Left lung (tissue), 14 donors: ENCODE measurements at places on chromosomes 4 and X. TPM values are rescaled to one million over a fixed set of nuclear protein-coding genes. Genes with fewer than 3 reads are reported as not detected.
A peak's percentile ranks its signal among the peaks of the same experiment; 100 is the strongest.

DNA sequence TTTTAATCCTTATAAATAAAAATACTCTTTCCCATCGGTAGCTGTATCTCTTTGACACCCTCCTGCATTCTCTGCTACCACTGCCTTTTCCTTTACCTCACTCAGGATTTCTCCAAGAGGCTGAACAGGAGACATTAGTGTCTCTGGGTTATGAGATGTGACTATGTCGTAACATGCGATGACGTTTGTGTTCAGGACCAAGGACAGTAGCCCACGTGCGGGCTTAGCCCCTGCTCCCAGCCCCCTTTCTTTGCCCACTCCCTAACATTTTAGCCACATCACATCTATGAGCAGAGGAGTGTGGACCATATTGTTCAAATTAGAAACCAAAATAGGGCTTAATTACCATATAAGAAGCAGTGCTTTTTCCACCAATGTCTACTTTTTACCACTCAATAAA is 369.3 kb downstream of the FBXW7 start:
- no peak overlapping the region for H3K27ac ChIP-seq
- no peak overlapping the region for H3K4me3 ChIP-seq
- no peaks in the 10 kb centered on the region for H3K36me3 ChIP-seq
- peaks cover 3% of the 10 kb centered on the region for H3K27me3 ChIP-seq

DNA sequence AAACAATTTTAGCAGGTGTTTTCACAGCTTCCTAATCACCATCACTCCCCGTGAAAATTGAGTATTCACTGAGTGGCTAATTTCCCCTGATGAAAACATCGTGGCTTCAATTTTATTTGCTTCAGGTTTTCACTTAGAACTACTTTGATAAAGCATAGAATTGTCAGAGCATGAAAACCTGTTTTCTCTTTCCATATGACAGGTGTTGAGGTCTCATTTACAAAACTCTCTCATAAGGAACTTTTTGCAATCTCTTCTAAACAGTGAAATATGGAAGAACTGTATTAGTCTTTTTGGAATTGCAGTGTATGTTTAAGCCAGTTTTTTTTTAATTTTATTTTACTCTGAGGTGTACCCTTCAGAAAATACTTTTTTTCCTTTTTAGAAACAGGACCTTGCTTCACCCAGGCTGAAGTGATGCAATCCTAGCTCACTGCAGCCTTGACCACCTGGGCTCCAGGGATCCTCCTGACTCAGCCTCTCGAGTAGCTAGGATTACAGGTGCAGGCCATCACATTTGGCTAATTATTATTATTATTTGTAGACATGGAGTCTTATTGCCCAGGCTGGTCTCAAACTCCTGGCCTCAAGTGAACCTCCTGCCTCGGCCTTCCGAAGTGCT is 111.2 kb upstream of the RAPGEF2 start:
- H3K27me3 ChIP-seq = no peaks in the 10 kb centered on the region
- H3K4me3 ChIP-seq = no peak overlapping the region
- DNase-seq = no peak
- H3K36me3 ChIP-seq = no peaks in the 10 kb centered on the region
- H3K4me1 ChIP-seq = no peaks in the 10 kb centered on the region
- H3K27ac ChIP-seq = no peak overlapping the region

Gene SASH3
- polyA plus RNA-seq = 2.8 TPM

GRCh38 chr4:14096396-14096965 is 469.0 kb upstream of the BOD1L1 start:
- H3K4me1 ChIP-seq = no peaks in the 10 kb centered on the region
- H3K36me3 ChIP-seq = no peaks in the 10 kb centered on the region
- H3K27me3 ChIP-seq = no peaks in the 10 kb centered on the region
- H3K4me3 ChIP-seq = no peak overlapping the region
- H3K27ac ChIP-seq = no peak overlapping the region

GRCh38 chrX:81336455-81337152 is 134.7 kb downstream of the SH3BGRL start:
- no peaks in the 10 kb centered on the region for H3K27me3 ChIP-seq
- peak; percentile 24 for DNase-seq
- H3K4me1 ChIP-seq = no peaks in the 10 kb centered on the region

DNA sequence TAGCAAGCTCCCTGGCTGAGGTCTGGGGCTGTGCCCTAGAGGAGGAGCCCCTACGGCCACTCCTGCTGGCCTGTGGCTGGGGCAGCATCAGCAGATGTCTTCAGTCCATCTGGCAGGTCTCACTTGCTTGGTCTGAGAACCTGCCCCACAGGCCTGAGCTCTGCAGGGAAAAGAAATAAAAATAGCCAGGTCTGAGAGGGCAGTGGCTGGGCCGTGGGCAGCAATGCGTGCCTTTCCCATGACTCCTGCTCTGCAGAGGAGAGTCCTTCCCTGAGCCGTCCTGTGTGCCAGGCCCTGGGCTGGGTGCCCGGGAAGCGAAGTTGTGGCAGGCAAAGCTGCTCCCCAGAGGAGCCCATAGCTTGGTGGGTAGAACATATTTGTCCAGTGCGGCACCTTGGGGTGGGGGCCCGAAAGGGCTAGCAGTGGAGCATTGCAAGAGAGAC is 11.3 kb upstream of the KIAA0232 start:
- no peak for DNase-seq
- H3K27ac ChIP-seq = no peak overlapping the region
- H3K36me3 ChIP-seq = no peaks in the 10 kb centered on the region
- no peaks in the 10 kb centered on the region for H3K4me1 ChIP-seq

GRCh38 chrX:132071254-132071653 is 48.2 kb downstream of the STK26 start:
- no peaks in the 10 kb centered on the region for H3K4me1 ChIP-seq
- peaks cover 7% of the 10 kb centered on the region for H3K36me3 ChIP-seq
- DNase-seq = no peak
- H3K27ac ChIP-seq = no peak overlapping the region
- H3K27me3 ChIP-seq = no peaks in the 10 kb centered on the region

Gene ZBTB49
- polyA plus RNA-seq = 13.5 TPM

GRCh38 chrX:48508400-48509244 is at the start of gene PORCN:
TSS of gene PORCN (plus strand) at chrX:48508992. CDS start at chrX:48509821, 829 bp downstream.
- DNase-seq = peak; percentile 95
- peak within 1 kb of the TSS; percentile 44 for H3K4me3 ChIP-seq
- H3K4me1 ChIP-seq = peaks cover 7% of the 10 kb centered on the region
- H3K36me3 ChIP-seq = no peaks in the 10 kb centered on the region
- peak within 1 kb of the TSS; percentile 66 for H3K27ac ChIP-seq

GRCh38 chrX:110359273-110359672 is 625 bp downstream of the RTL9 start:
- no peak for DNase-seq
- H3K4me1 ChIP-seq = no peaks in the 10 kb centered on the region
- peaks cover 5% of the 10 kb centered on the region for H3K27me3 ChIP-seq
- H3K27ac ChIP-seq = no peak overlapping the region
- H3K4me3 ChIP-seq = no peak overlapping the region

GRCh38 chr4:185346975-185347601 is 48.6 kb downstream of the LRP2BP start:
- H3K27me3 ChIP-seq = no peaks in the 10 kb centered on the region
- peaks cover 53% of the 10 kb centered on the region for H3K36me3 ChIP-seq
- H3K27ac ChIP-seq = no peak overlapping the region

GRCh38 chrX:115174548-115174947 is 14.7 kb upstream of the RBMXL3 start:
- no peaks in the 10 kb centered on the region for H3K36me3 ChIP-seq
- H3K27ac ChIP-seq = no peak overlapping the region
- H3K4me1 ChIP-seq = no peaks in the 10 kb centered on the region
- H3K4me3 ChIP-seq = no peak overlapping the region

DNA sequence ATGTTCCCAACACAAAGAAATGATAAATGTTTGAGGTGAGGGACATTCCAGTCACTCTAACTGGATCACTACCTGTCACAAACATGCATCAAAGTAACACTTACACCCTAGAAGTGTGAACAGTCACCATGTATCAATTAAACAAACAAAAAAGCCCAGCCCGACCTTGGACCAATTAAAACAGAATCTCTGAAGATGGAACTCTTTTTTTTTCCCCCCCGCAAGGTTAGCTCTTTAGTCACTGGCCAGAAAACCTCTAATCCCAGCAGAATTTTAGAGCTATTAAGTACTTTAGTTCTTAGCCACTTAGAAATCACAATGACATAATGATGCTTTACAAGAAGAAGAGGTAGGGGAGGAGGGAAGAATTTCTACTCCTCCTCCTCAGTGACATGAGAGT is 154.5 kb downstream of the PALLD start:
- H3K27ac ChIP-seq = no peak overlapping the region
- H3K4me1 ChIP-seq = no peaks in the 10 kb centered on the region
- no peaks in the 10 kb centered on the region for H3K27me3 ChIP-seq
- H3K4me3 ChIP-seq = no peak overlapping the region
- DNase-seq = no peak
- H3K36me3 ChIP-seq = no peaks in the 10 kb centered on the region

- H3K27ac ChIP-seq = no peak overlapping the region
- no peaks in the 10 kb centered on the region for H3K4me1 ChIP-seq
- no peaks in the 10 kb centered on the region for H3K27me3 ChIP-seq
- H3K4me3 ChIP-seq = no peak overlapping the region
These were observed 106.8 kb upstream of the RAI2 start for GRCh38 chrX:17967888-17968287.

DNA sequence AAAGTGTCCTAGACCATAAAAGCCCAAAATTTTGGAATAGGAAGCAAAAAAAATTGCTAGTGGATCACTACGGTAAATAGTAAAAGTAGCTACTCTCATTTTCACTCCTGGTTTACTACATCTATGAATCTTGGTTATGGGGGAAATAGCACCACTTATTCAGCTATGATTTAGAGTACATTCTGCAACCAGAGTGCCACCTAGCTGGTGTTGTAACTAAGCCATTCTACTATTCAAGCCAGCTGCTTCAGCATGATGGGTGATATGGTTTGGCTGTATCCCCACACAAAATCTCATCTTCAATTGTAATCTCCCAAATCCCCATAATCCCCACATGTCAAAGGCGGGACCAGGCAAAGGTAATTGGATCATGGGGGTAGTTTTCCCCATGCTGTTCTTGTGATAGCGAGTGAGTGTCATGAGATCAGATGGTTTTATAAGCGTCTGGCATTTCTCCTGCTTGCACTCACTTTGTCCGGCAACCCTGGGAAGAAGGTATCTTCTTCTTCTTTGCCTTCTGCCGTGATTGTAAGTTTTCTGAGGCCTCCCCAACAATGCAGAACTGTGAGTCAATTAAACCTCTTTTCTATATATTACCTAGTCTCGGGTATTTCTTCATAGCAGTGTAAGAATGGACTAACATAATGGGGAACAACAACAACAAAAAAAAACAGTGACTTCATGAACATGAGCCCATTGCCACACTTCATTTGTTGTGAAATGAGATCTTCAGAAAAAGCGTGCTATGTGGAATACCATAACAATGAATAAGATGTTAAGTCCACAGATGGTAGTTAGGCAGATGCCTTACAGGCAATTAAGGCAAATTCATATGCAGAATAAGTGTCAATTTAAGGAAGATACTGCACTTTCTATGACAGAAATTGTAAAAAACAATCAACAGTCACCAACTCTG is 280.1 kb downstream of the PABPC4L start:
- H3K4me3 ChIP-seq = no peak overlapping the region
- peak; percentile 1 for DNase-seq
- H3K27me3 ChIP-seq = no peaks in the 10 kb centered on the region

GRCh38 chr4:74255096-74255495 is 53.2 kb upstream of the EPGN start:
- H3K4me1 ChIP-seq = no peaks in the 10 kb centered on the region
- no peak overlapping the region for H3K4me3 ChIP-seq
- H3K27ac ChIP-seq = no peak overlapping the region
- no peaks in the 10 kb centered on the region for H3K36me3 ChIP-seq
- no peaks in the 10 kb centered on the region for H3K27me3 ChIP-seq

GRCh38 chr4:112003231-112003907 is 141.9 kb upstream of the FAM241A start:
- no peak overlapping the region for H3K4me3 ChIP-seq
- H3K4me1 ChIP-seq = no peaks in the 10 kb centered on the region
- H3K27me3 ChIP-seq = no peaks in the 10 kb centered on the region
- DNase-seq = no peak
- no peaks in the 10 kb centered on the region for H3K36me3 ChIP-seq

Gene MAGEA1
- polyA plus RNA-seq = not detected

Gene GPR78
- 0.07 TPM for polyA plus RNA-seq

DNA sequence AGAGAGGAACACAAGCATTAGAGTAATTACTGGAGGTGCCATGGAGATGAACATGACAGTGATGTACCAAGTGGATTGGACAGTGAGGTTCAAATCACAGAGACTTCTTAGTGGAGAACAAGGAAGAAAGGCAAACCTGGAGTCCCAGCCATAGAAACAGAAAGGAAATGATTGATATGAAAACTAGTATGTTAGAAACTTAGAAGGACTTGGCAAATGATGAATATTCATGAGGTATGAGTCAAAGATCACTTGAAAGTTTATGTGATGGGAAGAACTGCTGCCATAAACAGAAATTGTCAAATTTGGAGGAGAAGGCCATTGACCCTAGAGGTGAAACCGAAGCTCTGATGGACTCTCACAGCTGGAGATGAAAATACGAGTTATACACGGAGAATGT is 88.2 kb downstream of the PHOX2B start:
- no peaks in the 10 kb centered on the region for H3K36me3 ChIP-seq
- H3K4me3 ChIP-seq = no peak overlapping the region
- no peak overlapping the region for H3K27ac ChIP-seq

- H3K4me1 ChIP-seq = no peaks in the 10 kb centered on the region
- H3K36me3 ChIP-seq = no peaks in the 10 kb centered on the region
- no peak overlapping the region for H3K4me3 ChIP-seq
- H3K27ac ChIP-seq = no peak overlapping the region
- DNase-seq = no peak
- H3K27me3 ChIP-seq = no peaks in the 10 kb centered on the region
These were observed 1040.3 kb upstream of the PCDH10 start for GRCh38 chr4:132108784-132109183.

DNA sequence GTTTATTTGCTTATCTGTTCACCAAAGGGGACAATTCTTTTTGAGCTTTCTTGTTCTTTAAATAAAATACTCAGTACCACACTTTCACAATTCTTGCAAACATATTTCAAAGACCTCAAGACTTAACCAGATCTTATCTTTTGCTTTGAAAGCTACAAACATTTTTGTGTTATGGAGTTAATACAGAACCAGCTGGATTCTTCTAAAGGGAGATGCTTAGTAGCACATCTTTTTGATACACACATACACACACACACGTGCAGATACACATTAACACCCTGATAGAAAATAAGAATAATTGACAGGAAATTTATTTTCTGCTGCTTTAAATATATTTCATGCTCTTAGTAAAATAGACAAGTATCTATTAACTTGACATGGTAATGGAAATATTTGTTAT is 379.1 kb downstream of the SH2D1A start:
- no peaks in the 10 kb centered on the region for H3K27me3 ChIP-seq
- H3K36me3 ChIP-seq = no peaks in the 10 kb centered on the region
- DNase-seq = no peak
- no peak overlapping the region for H3K27ac ChIP-seq
- no peak overlapping the region for H3K4me3 ChIP-seq
- no peaks in the 10 kb centered on the region for H3K4me1 ChIP-seq

Gene KCNE5
- 4.1 TPM for polyA plus RNA-seq

GRCh38 chr4:83609365-83609764 is 73.5 kb downstream of the GPAT3 start:
- H3K36me3 ChIP-seq = no peaks in the 10 kb centered on the region
- H3K4me1 ChIP-seq = no peaks in the 10 kb centered on the region
- no peak overlapping the region for H3K4me3 ChIP-seq
- H3K27me3 ChIP-seq = no peaks in the 10 kb centered on the region
